ENCODE measurements at places on chromosomes 4 and X.
A peak's percentile ranks its signal among the peaks of the same experiment; 100 is the strongest.

DNA sequence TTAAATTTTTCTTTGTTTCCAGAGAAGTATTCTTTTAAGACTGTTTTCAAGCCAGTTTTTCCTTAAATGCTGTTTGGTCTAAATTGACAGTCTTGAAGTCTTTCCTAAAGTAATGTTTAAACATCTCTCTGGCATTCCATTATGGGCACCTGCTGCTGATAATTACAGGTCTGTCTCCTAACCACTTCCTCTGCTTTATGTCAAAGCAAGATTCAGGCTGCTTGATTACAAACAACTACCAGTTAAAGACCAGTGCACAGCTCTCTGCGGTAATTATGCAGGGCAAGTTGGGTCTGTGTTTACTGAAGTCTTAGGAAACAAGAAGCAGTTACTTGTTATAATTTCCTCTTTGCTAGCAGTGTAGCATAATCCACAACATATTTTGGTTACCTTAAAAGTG lies 17.6 kb downstream of the UNC5C start:
- peak; percentile 53 for DNase-seq

GRCh38 chrX:107718156-107718621 lies 57.4 kb downstream of the TSC22D3 start:
- peak; percentile 83 for DNase-seq

DNA sequence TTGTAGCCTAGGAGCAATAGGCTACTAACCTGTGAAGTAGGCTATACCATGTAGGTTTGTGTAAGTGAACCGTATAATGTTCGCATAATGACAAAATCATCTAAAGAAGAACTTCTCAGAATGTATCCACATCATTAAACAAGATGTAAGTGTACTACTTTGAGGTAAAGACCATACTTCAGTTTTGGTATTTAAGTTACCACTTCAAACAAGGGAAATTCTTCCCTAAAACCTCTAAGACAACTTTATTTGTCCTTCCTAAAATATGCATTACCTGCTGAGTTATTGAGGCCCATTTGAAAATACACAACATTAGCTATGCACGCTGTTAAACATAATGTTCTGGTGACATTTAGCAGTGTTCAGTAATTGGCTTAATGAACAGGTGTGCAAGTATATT lies 182.7 kb downstream of the RPA4 start:
- DNase-seq: no peak

- DNase-seq: no peak
Observed at GRCh38 chrX:56790778-56791177, 61.7 kb downstream of the NBDY start.

DNA sequence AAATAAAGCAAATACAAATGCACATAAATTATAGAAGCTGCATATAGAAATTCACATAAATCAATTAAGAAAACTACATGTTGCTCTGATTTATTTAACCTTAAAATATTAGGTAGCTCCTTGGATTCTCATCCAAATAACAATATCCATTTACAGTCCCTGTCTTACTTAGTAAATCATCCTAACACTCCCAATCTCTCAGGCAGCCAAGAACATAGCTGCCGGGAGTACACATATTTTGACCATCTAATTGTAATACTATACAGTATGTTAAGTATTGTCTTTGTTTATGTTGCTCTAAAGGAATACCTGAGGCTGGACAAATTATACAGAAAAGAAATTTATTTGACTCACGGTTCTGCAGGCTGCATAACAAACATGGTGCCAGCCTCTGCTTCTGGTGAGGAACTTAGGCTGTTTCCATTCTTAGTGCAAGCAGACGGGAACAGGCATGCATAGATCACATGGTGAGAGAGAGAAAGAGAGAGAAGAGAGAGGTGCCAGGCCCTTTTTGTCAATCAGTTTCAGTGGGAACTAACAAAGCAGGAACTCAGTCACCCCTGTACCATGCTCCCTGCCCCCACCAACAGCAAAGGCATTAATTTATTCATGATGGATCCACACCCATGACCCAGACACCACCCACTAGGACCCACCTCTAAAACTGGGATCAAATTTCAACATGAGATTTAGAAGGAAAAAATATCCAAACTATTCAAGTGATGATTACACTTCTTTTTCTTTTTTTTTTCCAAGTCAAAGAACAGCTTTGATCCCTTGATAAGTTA lies 614.8 kb upstream of the TECRL start:
- no peak for DNase-seq

- peak; percentile 6 for DNase-seq
Observed at GRCh38 chrX:136251041-136251991, at the start of gene MAP7D3. MAP7D3 (minus strand) TSS chrX:136251400; CDS start chrX:136251358, 42 bp downstream.

Data from NCI-H2081 (cell line).